ENCODE measurements at places on chromosomes 4 and X.

GRCh38 chrX:108439961-108440696 is 491 bp downstream of the COL4A5 start:
- no peak for DNase-seq

DNA sequence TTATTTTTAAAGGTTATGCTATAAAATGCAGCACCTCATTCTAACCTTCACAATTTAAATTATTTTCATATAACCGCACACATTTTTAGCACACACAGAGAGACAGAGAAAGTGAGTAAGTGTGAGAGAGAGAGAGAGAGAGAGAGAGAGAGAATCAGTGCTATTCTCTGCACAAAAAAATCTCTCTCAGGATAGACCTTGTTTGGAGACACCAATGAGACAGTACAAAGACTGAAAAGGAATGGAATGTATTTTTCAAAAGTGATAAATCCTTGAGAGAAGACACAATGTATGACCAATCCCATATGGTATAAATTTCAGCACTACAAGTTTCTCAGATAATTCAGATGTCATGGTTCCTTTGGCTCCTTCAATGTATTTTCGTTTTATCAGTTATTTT is 132.1 kb upstream of the PCDH18 start:
- DNase-seq: no peak

DNA sequence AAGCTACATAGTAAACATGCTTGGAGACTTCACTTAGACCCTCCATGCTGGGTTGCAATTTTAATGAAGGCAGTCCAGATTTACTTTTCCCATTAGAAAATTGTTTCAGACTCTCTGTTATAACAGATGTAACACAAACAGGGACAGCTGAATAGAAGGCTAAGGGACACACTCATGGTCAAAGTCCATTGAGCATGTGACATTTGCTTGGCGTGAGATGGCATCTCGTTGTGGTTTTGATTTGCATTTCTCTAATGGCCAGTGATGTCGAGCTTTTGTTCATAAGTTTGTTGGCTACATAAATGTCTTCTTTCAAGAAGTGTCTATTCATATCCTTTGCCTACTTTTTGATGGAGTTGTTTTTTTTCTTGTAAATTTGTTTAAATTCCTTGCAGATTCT is 358.2 kb upstream of the CLNK start:
- DNase-seq: no peak

DNA sequence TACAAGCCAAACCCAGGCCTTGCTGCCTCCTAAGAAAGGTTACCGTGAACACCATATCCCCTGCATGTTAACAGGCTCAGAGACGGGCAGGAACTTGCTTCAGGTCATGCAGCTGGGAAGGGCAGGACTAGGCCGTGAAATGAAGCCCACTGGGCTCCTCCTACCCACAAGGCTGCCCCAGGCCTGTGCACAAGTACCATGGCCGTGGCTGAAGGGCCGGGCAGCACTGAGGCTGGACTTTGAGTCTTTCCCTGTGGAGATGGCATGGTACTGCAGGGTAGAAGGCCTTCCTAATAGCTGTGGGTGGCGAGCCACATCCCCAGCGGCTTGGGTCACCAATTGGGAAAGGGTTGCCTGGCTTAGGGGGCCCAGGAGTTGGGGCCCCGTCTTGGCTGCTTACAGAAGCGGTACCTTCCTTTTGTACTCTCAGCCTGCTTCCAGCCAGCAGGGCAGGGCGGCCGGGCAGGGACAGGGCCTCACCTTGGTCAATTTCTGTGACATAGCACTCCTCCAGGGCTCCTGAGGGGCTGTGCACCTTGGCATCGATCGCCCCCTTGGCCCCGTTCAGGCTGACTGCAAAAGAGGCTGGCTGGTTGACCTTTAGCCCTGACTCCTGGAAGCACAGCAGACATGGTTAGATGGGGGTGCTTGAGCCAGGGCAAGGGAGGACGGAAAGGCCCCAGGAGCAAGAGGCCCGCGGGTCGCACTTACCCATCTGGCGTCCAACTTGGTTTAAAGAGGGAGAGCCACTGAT is 23.8 kb downstream of the FLNA start:
- no peak for DNase-seq

- DNase-seq: no peak
Measured at GRCh38 chrX:50942471-50942870, 31.9 kb downstream of the BMP15 start.

- no peak for DNase-seq
Measured at GRCh38 chr4:187084701-187085100, 361.0 kb upstream of the FAT1 start.

DNA sequence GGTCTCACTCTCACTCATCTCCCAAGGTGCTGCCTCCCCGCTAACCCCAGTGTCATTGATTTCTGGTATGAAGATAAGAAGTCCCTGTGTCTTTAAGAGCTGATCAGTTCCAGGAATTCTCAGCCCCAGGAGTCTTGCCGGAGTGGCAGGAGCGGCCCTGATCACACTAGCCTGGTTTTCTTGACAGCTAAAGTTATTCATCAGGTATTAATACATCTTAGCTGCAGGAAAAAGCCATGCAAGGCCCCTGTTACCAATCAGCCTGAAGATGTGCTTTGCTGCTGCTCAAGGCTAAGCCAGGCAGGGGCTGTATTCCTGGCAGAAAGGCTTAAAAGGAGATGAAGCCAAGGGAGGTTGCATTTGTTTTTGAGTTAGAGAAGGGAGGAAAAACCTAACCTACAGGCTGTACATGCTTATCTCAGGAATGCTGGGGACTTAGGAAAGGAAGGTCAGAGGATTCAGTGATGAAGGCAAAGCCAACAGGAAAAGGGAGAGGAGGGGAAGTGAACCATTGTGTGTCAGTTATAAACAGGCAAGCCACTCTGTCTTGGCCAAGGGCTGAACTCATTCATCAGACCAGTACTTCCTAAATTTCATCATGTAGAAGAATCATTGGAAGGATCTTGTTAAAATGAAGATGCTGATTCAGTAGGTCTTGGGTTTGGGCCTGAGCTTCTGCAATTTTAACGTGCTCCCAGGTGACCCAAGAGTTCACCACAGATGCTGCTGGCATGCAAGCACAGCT is 8.6 kb downstream of the SRPX start:
- no peak for DNase-seq

DNA sequence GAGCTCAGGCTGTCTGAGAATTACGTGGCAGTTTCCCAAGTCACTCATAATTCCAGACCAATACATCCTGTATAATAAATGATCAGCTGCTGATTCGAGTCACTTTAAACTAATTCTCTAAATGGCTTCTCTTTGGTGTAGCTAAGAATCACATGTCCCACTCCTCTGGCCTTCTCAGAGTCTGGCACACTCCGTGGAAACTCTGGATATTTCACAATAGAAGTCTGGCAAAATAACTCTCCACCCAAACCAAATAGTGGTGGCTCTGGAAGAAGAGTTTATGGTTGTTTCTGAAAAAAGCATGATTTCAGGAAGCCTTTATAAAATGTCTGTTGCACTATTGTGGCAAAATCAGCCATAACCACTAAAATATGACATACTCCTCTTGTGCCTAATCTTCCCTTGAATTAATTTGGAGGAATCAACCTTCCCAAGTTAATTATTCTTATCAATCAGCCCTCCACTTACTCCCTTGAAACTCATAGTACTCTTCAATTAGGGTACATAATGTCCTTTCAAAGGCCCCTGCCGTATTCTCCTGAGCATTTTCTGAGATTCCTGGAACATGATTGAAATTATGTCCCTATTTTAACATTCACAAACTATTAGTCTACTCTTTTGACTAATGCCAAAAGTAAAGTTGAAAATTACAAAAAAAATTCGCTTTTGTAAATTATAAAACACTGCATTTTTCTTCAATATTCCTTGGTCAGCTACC is 991.6 kb downstream of the FAT4 start:
- DNase-seq: no peak

DNA sequence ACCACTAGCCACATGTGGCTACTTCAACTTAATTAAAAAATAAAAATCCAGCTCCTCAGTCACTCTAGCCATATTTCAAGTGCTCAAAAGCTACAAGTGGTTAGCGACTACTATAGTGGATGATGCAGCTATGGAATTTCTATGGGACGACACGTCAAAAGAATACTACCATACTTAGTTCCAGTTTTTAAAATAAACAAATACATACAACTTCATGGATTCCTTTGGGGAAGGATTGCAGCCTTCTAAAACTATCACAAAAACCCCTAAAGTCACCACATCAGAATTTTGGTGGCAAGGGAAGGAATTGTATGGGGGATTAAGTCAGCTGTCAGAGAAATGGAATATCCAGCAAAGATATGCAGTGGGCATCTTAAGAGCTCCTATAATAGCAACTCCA is 6.5 kb downstream of the ZNF280C start:
- DNase-seq: no peak

- DNase-seq: peak; percentile 18
Measured at GRCh38 chrX:16589826-16590225, 60.1 kb upstream of the S100G start.

- no peak for DNase-seq
Measured at GRCh38 chr4:137762591-137762990, 230.3 kb upstream of the PCDH18 start.

- DNase-seq: no peak
Measured at GRCh38 chrX:23048806-23049573, 49.2 kb downstream of the DDX53 start.

DNA sequence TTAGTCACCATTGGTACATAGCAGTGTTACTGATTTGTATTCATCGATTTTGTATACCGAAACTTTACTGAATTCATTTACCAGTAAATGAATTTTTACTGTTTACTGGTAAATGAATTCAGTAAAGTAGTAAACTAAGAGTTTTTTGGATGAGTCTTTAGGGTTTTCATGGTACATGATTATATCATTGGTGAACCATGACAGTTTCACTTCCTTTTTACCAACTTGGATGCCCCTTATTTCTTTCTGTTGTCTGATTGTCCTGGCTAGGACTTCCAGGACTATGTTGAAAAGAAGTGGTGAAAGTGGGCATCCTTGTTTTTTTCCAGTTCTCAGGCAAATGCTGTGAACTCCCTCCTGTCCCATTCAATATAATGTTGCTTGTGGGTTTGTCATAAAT is 494.9 kb downstream of the GALNTL6 start:
- no peak for DNase-seq

- DNase-seq: no peak
Measured at GRCh38 chrX:129594781-129595180, 54.7 kb downstream of the OCRL start.

GRCh38 chr4:129899849-129900248 is 803.9 kb downstream of the C4orf33 start:
- no peak for DNase-seq

GRCh38 chr4:81375745-81376144 is 96.0 kb downstream of the RASGEF1B start:
- DNase-seq: no peak

GRCh38 chr4:145338568-145338967 is 143.1 kb upstream of the SMAD1 start:
- no peak for DNase-seq

GRCh38 chr4:17066236-17066635 is 167.8 kb upstream of the LDB2 start:
- DNase-seq: no peak

- no peak for DNase-seq
Measured at GRCh38 chr4:146960634-146961033, 15.0 kb upstream of the TTC29 start.

DNA sequence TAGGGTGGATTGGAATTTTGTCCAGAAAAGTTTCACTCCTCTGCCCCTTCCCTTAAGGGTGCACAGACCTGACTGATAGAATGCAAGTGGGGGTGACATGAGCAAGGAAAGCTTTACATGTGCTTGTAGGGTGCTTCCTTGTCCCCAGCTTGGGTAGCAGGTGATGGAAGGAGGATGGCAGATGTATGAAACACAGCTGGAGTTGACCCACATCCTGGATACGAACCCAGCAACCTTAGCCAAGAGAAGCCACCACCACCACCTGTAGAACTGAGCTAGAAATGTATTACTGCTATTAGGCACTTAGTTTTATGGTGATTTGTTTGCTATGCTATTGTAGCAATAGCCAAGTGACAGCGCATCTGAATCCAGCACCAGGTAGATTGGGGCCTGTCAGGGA is 227.4 kb downstream of the HS3ST1 start:
- no peak for DNase-seq

GRCh38 chr4:183960046-183960420 is 54.9 kb downstream of the STOX2 start:
- DNase-seq: peak; percentile 13

DNA sequence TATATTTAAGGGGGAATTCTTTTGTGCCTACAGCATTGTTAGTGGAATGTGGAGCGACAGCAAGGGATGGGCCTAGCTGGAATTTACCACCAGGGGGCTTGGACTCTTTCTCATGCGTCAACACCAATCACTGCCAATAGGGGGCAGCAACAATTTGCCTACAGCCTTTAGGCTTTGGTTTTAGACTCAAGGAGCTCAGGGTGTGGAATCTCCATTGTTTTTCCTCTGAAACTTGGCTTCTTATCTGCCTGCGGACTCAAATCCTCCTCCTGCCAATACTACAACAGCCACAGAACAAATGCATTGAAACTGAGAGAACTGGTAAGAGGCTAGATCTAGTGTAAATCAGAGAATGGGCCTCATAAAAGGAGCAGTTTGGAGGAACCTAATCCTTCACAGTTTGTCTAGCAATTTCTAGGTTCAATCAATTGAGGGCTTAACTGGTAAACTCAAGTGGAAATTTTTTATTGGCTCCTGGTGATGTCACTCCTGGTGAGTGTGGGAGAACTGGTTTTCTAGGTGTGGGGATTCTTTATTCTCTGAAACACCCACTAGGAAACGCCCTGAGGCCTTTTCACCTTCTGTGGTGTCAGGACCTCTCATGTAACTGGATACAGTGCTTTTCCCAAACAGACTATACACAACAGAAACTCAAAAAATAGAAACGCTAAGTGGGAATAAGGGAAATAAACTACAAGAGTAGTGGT is 27.9 kb upstream of the TMSB4X start:
- DNase-seq: peak; percentile 49

DNA sequence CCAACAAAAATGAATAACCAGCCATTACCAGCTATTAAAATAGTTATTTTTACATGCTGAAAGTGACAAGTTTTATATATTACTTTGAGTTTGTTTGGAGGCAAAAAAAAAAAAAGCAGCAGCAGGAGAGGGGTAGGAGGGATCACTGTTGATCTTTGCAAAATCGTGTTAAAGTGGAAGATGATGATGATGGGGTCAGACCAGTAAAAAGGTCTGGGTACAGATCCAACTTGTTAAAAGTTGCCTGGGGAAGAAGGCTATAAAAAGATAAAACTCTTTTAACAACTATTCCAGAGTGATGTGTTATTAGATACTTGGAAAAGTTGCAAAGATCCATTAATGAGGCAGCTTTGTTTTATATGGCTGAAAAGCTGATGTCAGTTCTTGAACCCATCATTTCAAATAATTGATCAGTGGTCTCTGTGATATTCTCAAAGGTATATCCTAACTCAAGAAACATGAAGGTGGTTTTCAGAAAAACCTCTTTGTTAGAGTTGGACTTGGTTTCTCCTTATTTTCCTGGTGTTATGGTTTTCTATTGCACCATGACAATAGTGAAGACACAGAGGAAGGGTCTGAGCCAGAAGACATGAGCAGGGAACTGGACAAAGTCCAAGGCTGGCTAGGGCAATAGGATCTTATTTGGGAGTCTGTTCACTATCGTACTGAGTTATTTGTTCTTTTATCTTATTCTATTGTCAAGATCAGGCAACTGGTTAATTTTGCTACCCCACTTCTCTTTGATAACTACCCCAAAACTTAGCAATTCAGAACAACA is 44.8 kb downstream of the EDNRA start:
- DNase-seq: no peak

GRCh38 chr4:185735866-185736400 is 76.1 kb downstream of the SORBS2 start:
- DNase-seq: no peak

- peak; percentile 72 for DNase-seq
Measured at GRCh38 chr4:15400981-15401671, 26.7 kb upstream of the C1QTNF7 start.
